ENCODE measurements at places on chromosomes 1 and 21. TPM values are rescaled to one million over a fixed set of nuclear protein-coding genes. Genes with fewer than 3 reads are reported as not detected.

The BEST4 gene
- not detected for total RNA-seq

The HCRTR1 gene
- total RNA-seq: not detected

The RAB4A gene
- 22.5 TPM for total RNA-seq

The CFHR5 gene
- total RNA-seq: not detected

The IRF6 gene
- 0.20 TPM for total RNA-seq

All from RPMI7951 (cell line).